ENCODE measurements at places on chromosomes 1 and 21. TPM values are rescaled to one million over a fixed set of nuclear protein-coding genes. Genes with fewer than 3 reads are reported as not detected.

The KIF2C gene
- 56.5 TPM for total RNA-seq

The KCNA10 gene
- not detected for total RNA-seq

The DNAH14 gene
- total RNA-seq: 23.6 TPM

The LHX8 gene
- 0.31 TPM for total RNA-seq

The RXFP4 gene
- not detected for total RNA-seq

The TP53BP2 gene
- 67.2 TPM for total RNA-seq

The UBL4B gene
- total RNA-seq: not detected

The S100A7 gene
- 10.2 TPM for total RNA-seq

The GLUL gene
- 545 TPM for total RNA-seq

The UMODL1 gene
- total RNA-seq: 1.0 TPM

The CD84 gene
- total RNA-seq: not detected

The MATN1 gene
- 0.24 TPM for total RNA-seq

The SHISAL2A gene
- not detected for total RNA-seq

The PPIAL4G gene
- total RNA-seq: not detected

GRCh38 chr1:86207323-86207722 lies 50.8 kb upstream of the COL24A1 start:
- DNase-seq: no peak

GRCh38 chr1:228020686-228021354 lies 14.0 kb downstream of the WNT3A start:
- peak; percentile 48 for DNase-seq

DNA sequence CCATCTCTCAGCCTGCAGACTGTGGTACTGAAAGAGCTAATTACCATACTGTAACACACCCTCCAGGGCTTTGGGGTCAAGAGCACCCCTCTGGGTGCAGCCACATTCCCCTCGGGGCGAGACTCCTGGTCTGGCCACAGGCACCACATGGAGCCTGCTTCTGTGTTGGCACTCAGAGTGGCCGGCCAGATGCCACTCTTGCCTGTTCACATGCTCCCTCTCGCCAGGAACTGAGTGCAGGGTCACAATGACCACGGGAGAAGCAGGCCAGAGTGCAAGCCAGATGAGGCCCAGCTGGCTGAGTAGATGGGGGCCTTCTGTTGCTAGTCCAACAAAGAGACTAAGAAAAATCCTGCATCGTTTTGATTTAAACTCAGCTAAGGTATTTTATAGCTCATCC lies 864.0 kb downstream of the KCNT2 start:
- no peak for DNase-seq

GRCh38 chr1:14478120-14478519 lies 120.4 kb upstream of the KAZN start:
- DNase-seq: no peak

DNA sequence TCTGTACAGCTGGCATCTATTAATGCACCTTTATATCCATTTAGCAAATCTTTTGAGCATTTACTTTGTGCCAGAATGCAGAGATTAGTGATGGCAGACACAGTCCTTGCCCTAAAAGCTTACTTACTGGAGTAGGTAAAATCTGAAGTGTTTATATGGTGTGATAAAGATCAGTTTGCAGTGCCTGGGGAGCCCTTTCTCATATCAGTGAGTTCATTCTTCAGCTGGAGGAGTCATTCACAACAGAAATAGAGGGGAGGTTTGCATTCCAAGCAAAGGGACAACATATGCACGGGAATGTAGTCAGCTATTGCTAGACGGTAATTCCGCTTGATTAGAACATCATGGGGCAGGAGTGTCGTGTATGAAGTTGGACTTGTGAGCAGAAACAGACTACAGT lies 8.4 kb downstream of the SLC35F3 start:
- no peak for DNase-seq

- DNase-seq: no peak
Observed at GRCh38 chr1:235867903-235868469, 1.3 kb upstream of the LYST start.

GRCh38 chr1:98304888-98305287 lies 356.6 kb upstream of the SNX7 start:
- no peak for DNase-seq

GRCh38 chr1:180519846-180520245 lies 17.5 kb upstream of the ACBD6 start:
- no peak for DNase-seq

GRCh38 chr1:171344473-171344820 lies 30.5 kb downstream of the FMO4 start:
- DNase-seq: no peak

- DNase-seq: no peak
Observed at GRCh38 chr1:96721053-96721415, 550 bp upstream of the PTBP2 start.

DNA sequence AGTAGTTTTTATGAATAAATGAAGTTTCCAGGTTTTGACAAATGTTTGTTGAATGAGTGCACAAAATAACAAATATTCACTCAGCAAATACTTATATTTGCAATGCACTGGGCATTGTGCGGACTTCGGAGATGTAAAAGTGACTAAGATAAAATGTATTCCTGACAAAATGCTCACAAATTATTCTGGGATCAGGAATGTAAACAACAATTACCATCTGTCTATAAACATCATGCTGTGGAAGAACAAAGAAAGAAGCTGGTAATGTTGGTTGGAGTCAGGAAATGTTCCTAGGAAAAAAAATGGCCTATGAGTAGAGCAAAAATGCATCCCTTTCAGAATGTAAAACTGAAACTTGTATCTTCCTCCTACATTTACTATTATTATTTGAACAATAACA lies 68.5 kb downstream of the CRB1 start:
- DNase-seq: no peak

DNA sequence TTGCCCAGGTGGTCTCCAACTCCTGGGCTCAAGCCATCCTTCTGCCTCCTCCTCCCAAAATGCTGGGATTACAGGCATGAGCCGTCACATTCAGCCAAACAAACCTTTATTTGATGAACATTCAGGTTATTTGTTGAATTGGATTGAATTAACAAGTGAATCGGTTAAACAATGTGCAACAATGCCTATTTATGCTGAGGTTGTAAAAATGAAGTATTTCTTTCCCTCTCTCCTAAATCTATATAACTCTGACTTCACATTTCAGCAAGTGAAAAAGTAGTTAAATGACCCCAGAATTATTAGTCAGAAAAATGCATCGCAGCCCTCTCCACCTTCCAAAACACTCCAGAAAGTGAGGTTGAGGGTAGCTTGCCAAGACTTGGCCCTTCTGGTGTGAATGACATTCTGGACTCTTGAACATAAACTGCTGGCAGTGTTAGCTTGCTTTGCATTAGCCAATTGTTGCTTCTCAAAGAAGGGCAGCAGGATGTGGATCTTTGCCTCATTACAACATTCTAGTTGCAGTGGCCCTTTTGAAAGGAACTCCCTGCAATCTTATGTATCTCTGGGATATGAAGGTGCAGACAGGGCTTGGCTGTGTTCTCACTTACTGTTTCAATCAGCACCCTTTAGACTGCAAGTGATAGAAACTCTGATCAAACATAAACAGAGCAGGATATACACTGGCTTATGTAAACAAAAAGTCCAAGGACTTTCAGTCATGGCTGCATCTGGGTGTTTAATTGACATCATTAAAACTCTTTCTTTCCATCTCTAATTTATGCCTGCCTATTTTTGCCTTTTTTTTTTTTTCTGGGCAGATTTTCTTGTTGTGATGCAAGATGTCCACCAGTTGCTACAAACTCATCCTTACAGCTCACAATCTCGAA lies 22.4 kb downstream of the EDN2 start:
- DNase-seq: no peak

GRCh38 chr1:204255966-204256365 lies 42.2 kb upstream of the GOLT1A start:
- DNase-seq: no peak

DNA sequence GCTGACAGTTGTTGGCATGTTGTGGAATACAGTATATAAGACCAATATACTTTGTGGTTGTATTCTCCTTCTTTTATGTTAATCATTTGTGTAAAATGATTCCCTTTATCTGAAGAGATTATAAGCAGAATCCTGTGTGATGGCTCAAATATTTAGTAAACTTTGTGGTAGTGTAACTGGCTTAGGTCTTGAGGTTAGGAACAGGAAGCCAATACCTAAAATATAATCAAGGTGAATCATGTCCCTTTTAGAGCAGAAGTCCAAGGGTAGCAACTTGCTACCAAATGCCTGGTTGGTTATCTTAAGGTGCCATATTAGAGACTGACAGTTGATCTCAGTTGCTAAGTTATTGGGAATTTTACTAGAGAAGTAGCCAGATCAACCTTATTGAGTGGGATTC lies 398.5 kb upstream of the ADAMTS5 start:
- no peak for DNase-seq

- no peak for DNase-seq
Observed at GRCh38 chr1:200506471-200506870, 96.6 kb upstream of the ZNF281 start.

DNA sequence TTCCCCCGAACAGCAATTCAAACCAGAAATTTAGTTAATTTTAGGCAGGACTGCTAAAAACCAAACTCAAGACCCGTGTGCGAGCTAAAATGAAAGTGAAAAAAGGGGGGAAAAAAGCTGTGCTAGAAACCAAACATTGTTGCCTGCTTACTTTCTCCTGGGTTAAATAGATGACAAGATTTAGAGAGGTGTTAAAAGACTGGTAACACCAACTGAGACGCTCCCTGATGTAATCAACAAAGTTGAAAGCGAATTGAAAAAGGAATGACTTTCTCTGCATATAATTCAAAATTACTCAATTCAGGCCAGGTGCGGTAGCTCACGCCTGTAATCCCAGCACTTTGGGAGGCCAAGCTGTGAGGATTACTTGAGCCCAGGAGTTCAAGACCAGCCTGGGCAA lies 6.8 kb downstream of the CDCA8 start:
- DNase-seq: no peak

DNA sequence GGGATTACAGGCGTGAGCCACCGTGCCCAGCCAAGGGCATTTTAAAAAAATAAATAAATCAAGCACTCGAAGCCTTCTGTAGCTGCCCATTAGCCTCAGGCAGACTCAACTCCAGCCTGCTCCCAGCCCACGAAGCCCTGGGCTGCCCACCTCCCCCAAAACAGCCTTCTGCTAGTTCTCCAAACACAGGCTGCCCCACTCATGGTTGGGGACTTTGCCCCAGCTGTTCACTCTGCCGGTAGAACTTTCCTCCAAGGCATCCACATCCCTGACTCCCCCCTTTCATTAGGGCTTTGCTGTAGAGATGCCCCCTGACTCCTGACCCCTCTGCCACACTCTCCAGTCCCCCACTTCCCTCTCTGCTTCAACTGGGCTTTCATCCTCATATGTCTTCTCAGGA lies 29.7 kb upstream of the LAPTM5 start:
- DNase-seq: no peak

- DNase-seq: peak; percentile 54
Observed at GRCh38 chr1:246778663-246779062, 54.5 kb downstream of the SCCPDH start.

GRCh38 chr1:26820784-26821269 lies 5.7 kb upstream of the ZDHHC18 start:
- DNase-seq: no peak

GRCh38 chr1:115697619-115698018 lies 55.8 kb downstream of the VANGL1 start:
- no peak for DNase-seq

- no peak for DNase-seq
Observed at GRCh38 chr1:246609632-246610031, 43.4 kb downstream of the CNST start.

- DNase-seq: no peak
Observed at GRCh38 chr1:96926176-96926575, 204.6 kb downstream of the PTBP2 start.

GRCh38 chr1:214707306-214708087 lies 104.5 kb downstream of the CENPF start:
- no peak for DNase-seq

- DNase-seq: no peak
Observed at GRCh38 chr1:177902266-177902665, 67.6 kb downstream of the SEC16B start.

- DNase-seq: no peak
Observed at GRCh38 chr1:84936116-84936810, 43.3 kb upstream of the LPAR3 start.

- DNase-seq: no peak
Observed at GRCh38 chr1:89311757-89312156, 39.1 kb upstream of the GBP5 start.

DNA sequence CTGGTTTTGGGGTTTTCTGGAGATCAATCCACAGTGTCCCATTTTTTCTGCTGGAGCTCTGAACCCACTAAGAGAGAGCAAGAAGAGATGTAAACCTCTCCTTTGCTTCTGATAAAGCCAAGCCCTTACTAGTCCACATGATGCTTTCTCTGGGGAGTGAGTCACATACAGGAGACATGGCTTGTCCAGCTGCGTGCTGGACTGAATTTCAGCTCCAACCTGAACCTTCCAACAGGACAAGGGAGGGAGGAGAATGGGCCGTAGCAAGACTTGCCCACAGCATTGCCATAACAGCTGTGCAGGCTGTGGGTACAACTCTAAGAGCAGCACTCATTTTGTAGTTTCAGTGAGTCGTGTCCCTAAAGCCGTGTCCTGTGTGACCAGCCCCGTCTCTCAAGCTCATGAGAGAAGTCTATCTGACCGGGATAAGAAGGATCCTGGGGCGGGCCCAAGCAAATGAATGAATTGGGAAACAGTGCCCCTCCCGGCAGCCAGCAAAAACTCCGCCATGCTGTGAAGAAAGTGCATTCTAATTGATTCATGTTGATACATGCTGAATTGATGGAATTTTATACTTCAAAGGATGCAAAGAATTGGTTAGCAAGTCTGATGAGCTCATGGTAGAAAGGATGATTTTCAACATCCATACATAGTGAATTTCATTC lies 195.2 kb downstream of the GABPA start:
- no peak for DNase-seq

DNA sequence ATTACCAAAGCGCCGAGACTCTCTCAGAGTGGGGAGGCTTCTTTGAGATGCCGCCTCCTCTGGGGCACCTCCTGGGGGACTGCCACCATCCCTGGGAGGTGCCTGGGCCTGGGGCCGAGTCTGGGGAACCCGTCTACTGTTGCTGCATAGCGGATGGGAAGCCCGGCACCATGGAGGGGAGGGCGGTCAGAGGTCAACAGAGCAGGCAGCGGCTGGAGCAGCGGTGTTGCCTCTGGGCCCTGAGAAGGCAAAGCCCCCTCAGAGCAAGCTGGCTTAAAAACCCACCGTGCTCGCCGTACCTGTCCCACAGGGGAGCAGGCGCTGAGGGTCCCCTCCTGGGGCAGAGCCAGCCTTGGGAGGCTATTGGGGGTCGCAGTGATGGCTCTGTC lies 62.0 kb downstream of the ARHGEF16 start:
- no peak for DNase-seq

DNA sequence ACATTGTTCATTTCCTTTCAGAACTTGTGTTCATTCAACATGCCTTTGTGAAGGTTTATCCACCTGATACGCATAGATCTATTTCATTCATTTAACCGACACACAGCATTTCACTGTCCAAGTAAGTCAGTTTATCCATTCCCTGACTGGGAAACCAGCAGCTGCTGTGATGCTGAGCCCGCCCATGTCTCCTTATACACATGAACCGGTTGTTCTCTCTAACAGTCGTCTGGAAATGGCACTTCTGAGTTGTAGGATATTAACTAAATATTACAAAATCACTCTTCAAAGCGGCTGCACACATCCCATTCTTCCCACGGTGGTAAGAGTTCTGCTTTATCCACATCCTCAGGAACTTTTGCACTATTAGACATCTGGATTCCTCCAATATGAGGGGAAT lies 71.1 kb downstream of the NPHP4 start:
- DNase-seq: peak; percentile 24

- no peak for DNase-seq
Observed at GRCh38 chr1:2617971-2618470, 14.8 kb downstream of the MMEL1 start.
